Activated CD4-positive, alpha-beta T cell treated with anti-CD3 and anti-CD28 coated beads for 36 hours (primary cell): ENCODE measurements at places on chromosomes 6 and 20.

DNA sequence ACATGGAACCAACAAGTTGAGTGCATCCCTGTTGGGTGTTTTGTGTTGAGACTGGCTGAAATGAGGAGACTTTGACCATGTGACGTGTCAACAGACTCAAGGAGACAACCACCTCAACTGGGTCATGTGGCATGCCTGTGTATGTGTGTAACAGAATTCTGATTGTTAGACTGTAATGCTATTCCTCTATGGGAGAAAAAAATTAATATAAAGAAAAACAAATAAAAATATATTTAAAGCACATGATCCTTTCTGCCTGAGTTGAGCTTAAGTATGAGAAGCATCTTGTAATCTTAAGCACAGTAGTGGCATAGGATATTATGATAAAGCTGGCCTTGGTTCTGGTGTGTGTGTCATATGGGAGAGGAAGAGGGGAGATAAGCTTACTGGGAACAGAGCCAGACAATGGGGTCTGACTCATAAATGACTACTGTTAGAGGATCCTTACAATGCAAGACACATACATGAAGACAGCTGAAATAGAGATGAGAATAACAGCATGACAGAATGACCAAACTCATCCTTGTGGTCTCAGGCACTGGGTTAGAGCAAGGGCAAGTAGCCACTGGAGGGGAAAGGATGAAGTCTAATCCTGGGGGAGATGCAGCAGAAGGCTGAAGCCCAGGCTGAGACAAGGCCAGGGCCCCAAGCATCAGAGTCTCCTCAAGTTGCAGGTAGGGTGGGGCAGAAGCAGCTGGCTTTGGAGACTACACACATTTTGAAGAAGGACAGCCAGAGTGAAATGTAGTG, 9.2 kb downstream of the TP53INP2 start:
- DNase-seq = peak; percentile 37

- no peak for DNase-seq
These were observed 101.3 kb downstream of the SASH1 start for GRCh38 chr6:148443798-148444560.

DNA sequence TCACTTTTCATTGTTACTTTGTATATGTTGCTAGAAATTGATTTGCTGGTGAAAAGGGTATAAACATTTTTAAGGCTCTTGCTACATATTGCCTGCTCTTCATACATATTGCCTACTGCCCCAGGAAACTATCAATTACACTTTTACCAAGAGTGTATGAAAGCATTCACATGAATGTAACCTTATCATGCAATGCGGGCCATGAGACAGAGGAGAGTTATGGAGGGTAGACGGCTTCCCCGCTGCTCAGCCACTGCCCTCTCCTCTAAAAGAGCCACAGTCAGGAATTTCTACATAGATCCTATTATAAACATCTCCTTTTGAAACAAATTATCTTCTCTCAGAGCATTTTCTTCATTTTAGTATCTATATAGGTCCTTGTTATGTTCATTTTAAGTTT, 264.4 kb downstream of the ESR1 start:
- no peak for DNase-seq

- DNase-seq = no peak
These were observed 123.5 kb downstream of the LAMP5 start for GRCh38 chr20:9637889-9638288.
